ENCODE measurements at places on chromosomes 3 and 15. TPM values are rescaled to one million over a fixed set of nuclear protein-coding genes. Genes with fewer than 3 reads are reported as not detected.

EPHA3 gene
- total RNA-seq = 15.3 TPM

DAZL gene
- not detected for total RNA-seq

MYH15 gene
- total RNA-seq = not detected

GRAMD2A gene
- 0.55 TPM for total RNA-seq

TM2D3 gene
- 59.1 TPM for total RNA-seq

ARGFX gene
- total RNA-seq = not detected

GOLGA6B gene
- total RNA-seq = not detected

SHC4 gene
- total RNA-seq = 3.7 TPM

ZNF80 gene
- total RNA-seq = 0.17 TPM

NMNAT3 gene
- 5.9 TPM for total RNA-seq

MYEF2 gene
- 41.1 TPM for total RNA-seq

CLCN2 gene
- 104 TPM for total RNA-seq

AGTR1 gene
- total RNA-seq = 1.9 TPM

CPA3 gene
- 46.6 TPM for total RNA-seq

GP5 gene
- 0.17 TPM for total RNA-seq

GALNT15 gene
- total RNA-seq = 3.9 TPM

C3orf85 gene
- not detected for total RNA-seq

IL17RC gene
- total RNA-seq = 33.3 TPM

UCN2 gene
- not detected for total RNA-seq

LRRC34 gene
- 2.3 TPM for total RNA-seq

ACKR4 gene
- total RNA-seq = 4.2 TPM

CAPN3 gene
- total RNA-seq = 8.1 TPM

CA12 gene
- total RNA-seq = 20.5 TPM

IL20RB gene
- total RNA-seq = 0.66 TPM

GASK1A gene
- 19.2 TPM for total RNA-seq
